ENCODE measurements at places on chromosomes 7 and 10. TPM values are rescaled to one million over a fixed set of nuclear protein-coding genes. Genes with fewer than 3 reads are reported as not detected.

DNA sequence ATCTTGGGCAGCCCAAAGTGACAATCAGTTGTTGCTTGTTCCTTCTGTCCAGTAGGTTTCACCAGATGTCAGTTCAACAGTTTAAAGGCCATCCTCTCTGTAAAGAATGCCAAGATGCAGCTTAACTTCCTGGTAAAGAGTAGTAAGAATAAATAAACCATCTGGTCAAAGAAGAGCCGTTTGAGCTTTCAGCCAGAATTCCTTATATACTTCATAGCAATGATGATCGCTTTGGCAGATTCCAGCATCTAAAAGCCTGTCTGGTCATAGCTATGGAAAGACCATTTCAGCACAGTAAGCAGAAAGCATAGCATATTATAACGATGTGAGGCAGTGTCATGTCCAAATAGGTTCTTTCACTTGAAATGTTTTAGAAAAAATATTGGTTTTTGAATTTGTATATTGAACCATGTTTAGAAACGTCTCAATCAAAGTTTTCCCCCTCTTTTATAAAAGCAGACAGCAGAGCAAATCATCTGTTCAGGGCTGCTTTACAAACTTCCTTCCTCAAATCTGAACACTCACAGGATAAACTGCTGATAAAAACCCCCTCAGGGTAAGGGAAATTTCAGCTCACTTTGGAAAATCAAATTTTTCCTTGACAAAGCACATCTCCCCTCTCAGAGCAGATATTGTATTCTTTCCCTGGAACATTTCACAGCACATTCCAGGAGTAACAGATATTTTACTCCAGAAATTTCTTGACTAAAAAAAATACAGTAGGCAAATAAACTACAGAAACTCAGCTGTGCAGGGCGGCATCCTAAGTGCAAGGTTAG is 184.1 kb downstream of the NOC3L start:
- DNase-seq = peak; percentile 42

GRCh38 chr7:16923019-16923418 is 41.2 kb upstream of the AGR3 start:
- no peak for DNase-seq

DNA sequence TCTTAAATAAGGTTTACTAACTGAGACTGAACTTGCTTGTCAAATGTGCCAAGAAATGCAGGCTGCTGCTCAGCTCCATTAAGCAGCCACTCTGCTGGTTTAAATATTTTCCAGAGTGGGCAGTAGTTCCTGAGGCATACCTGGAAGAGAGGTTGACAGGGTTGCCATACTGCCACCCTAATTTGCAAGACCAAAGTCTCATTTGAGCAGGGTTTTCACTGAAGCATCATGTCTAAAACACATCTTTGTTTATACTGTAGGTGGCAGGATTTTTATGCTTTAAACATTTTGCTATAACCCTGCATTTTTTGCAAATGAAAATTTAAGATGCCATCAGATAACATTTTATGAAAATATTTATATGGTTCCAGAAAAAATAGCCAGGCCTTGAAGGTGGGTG is 618.0 kb upstream of the LRRTM3 start:
- no peak for DNase-seq

- DNase-seq = no peak
Measured at GRCh38 chr7:114832906-114833595, 88.8 kb upstream of the MDFIC start.

DNA sequence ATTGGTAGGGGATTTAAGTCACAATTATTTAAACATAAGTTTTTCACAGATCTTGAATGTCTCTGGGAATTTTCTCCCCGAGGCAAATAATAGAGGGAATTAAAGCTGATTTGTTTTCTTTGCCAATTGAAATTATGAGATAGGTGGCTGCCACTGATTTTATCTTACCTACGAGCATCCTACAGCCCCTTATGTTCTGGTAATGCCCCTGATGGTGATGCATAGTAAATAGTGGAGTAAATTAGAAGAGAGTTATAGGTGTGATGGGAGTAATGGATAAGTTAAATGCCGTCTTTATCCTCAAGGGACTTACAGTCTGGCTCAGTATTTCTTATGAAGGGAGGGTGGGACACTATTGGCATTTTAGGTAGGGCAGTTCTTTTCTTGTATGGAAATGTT is 58.1 kb downstream of the HDAC9 start:
- no peak for DNase-seq

DNA sequence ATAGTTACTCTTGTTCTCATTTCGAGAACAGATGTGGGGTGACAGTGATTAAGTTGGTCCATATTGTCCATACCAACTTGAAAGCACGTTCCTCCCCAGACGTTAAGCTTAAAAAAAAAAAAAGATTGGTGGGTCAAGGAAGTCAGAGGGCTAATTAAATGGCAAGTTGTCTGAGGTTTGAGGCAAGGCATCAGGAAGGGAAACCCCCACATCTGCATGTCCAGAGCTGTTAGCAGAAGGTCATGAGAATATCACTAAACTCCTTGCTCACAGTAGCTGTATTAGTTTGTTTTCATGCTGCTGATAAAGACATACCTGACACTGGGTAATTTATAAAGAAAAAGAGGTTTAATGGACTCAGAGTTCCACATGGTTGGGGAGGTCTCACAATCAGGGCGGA is 415.6 kb upstream of the FZD8 start:
- DNase-seq = no peak

The RAMP3 gene
- polyA plus RNA-seq = 24.0 TPM

- DNase-seq = no peak
Measured at GRCh38 chr7:82615527-82615926, 171.9 kb upstream of the CACNA2D1 start.

- DNase-seq = no peak
Measured at GRCh38 chr7:99037327-99037940, 106.5 kb downstream of the SMURF1 start.

The ABCB4 gene
- polyA plus RNA-seq = 0.72 TPM

The LLCFC1 gene
- 0.32 TPM for polyA plus RNA-seq

The VWDE gene
- 3.7 TPM for polyA plus RNA-seq

GRCh38 chr10:2081501-2081900 is 344.2 kb upstream of the ADARB2 start:
- DNase-seq = peak; percentile 65

DNA sequence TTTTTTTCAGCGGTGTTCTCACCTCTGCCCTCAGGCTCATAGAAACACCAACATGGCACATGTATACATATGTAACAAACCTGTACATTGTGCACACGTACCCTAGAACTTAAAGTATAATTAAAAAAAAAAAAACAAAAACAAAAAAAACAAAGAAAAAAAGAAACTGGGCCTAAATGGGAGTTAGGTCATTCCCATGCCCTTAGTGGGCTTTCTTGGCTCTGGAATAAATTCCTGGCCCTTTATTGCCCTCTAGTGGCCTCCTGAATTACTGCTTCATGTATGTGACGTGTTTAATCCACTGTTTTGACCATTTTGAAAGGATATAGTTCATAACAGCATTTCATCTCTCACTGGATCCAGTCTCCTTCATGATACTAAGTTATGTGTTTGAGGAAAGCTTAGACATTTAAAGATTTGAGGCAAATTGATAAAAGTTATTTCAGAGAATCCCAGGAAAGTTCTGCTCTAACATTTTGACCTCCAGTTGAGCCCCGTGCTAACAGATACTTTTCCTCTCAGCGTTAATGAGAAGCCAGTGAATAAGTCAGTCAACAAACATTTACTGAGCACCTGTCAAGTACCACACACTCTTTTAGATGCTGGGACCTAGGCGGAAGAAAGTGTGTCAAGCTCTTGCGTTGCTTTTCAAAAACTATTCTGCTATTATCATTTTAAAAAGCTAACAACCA is 54.7 kb upstream of the SYPL1 start:
- DNase-seq = peak; percentile 55

GRCh38 chr7:150358988-150359621 is 9.5 kb upstream of the REPIN1 start:
- no peak for DNase-seq

DNA sequence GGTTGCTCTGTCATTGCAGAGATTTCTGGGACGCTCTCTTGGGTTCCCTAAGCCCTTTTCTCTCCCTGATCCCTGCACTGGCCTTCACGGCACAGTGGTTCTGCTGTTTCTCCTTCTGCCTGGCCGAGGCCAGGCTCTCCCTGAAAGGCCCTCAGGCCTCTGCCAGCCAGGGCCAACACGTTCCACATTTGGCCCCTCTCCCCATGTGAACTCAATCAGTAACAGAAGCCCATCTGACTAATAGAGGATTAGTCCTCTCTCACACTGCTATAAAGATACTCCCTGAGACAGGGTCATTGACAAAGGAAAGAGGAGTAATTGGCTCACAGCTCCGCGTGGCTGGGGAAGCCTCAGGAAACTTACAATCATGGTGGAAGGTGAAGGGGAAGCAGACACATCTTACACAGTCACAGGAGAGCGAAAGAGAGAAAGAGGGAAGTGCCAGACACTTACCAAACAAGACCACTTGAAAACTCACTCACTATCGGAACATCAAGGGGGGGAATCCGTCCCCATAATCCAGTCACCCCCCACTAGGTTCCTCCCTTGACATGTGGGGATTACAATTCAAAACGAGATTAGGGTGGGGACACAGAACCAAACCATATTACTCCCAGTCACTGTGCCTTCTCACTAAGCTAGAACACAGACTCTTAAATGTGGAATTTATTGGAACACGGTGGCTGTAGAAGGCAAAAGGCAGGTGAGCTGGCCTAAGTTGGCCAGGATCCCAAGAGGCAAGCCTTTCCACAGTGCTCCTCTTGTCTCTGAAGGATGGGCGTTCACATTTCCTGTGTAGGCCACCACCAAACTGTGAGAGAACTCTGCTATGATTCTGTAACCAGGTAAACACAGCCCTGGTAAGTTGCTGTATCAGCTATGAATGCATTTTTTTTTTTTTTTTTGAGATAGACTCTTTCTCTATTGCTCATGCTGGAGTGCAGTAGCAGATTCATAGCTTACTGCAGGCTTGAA is 8.8 kb downstream of the FZD8 start:
- no peak for DNase-seq

- DNase-seq = no peak
Measured at GRCh38 chr7:143203386-143203785, 18.5 kb upstream of the TAS2R40 start.

The GRM3 gene
- 0.40 TPM for polyA plus RNA-seq

GRCh38 chr7:138382862-138383565 is 77.0 kb upstream of the TRIM24 start:
- DNase-seq = no peak

The TMEM229A gene
- polyA plus RNA-seq = 0.72 TPM

- DNase-seq = no peak
Measured at GRCh38 chr10:101135141-101136006, 4.3 kb downstream of the TLX1 start.

The RPS24 gene
- polyA plus RNA-seq = 6,238 TPM

The FFAR4 gene
- polyA plus RNA-seq = 0.13 TPM

The LIPF gene
- not detected for polyA plus RNA-seq

DNA sequence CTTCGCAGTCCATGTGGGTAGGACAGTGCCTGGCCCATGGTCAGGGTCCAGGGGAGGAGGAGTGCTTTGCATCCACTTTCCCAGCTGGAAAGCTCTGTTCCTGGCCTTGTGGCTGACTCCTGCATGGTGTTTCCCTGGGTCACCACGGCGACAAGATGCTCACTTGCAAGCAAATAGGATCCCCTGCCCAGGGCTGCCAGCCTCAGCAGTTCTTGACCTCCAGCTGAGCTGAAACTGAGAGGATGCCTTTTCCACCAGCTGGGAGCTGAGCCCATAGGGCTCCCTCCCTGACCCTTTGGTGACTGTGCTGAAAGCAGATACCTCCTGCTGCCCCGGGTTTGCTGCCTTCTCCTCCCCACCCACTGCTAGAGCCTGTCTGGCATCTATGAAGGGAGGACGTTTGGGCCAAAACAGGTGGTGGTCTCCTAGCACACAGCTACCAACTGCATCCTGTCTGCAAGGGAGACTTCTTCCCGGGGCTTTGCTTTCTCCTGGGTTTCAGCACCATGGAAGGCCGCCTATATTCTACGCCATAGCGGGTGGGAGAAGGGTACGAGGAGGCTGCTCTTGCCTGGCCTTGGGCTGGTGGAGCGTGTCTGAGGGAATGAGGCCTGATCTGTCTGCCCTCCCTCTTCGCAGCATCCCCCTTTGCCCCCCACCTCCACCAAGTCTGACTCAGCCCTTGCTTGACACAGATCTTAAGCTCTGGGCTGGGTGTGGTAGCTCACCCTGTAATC is 34.4 kb downstream of the UBTD1 start:
- DNase-seq = no peak

- no peak for DNase-seq
Measured at GRCh38 chr7:26115650-26116049, 36.3 kb upstream of the NFE2L3 start.

- no peak for DNase-seq
Measured at GRCh38 chr10:1542941-1543340, 194.4 kb downstream of the ADARB2 start.

DNA sequence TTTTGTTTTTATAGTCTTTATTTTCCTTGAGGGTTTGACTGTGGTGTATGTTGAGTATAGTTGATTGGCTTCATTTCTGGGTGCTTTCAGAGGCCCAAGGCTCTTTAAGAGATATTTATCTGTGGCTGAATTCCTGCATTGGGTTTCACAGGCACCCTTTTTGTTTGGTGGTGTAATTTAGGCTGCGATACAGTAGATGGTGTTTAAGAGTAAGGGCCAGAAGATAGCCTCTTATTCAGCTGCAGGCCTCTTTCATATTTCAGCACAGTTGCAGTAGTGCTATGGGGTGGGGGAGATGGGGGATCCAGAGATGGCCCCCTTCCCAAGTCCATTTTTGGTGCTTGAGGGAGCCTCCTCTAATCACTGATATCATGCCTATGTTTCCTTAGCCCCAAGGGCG is 69.7 kb downstream of the MGAM2 start:
- no peak for DNase-seq

DNA sequence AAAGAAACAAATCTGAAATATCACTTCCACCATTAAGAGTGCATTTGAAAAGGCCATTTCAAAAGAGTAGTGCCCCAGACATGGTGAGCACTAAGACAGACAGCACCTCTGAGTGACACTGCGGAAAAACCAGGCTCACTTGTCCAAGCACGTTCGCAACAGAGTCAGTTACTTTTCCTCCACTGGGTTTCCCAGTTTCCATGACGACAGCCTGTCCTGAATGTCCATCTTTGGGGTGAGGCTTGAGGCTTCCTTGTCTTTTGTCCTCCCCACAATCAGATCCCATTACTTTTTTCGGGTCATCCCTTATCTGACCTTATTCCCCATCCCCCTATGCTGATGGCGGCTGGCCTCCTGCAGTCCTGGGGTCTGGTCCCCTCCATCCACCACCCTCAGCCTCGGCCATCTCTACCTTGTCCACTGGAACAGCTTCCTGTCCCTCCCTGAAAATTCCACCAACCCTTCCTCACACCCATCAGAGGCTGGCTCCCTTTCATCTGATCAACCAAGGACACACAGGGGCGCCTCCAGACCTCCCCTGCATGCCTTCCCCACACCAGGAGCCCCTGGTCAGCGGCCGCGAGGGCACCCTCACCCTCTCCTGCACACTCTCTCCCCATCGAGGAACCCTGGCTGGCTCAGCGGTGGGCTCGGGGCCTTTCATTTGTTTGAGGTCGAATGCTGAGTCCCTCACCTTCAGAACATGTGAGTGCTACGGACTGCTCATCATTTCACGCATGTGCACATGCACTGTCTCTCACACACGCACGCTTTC is 363.6 kb downstream of the DNAJB6 start:
- DNase-seq = no peak

The SAMD9 gene
- polyA plus RNA-seq = 10.0 TPM
